Smooth muscle cell of the pulmonary artery (primary cell): ENCODE measurements at places on chromosomes 1 and 21. TPM values are rescaled to one million over a fixed set of nuclear protein-coding genes. Genes with fewer than 3 reads are reported as not detected.

The GJA4 gene
- total RNA-seq: 0.50 and 0.52 TPM in 2 replicates

The TP73 gene
- total RNA-seq: 0.07 TPM in 1 of 2 replicates, not detected in the other

The KCNJ9 gene
- under 0.01 TPM in 1 of 2 replicates, not detected in the other for total RNA-seq

The CBR3 gene
- 4.8 and 5.8 TPM in 2 replicates for total RNA-seq

The MFAP2 gene
- total RNA-seq: 13.0 and 39.9 TPM in 2 replicates

The E2F2 gene
- 0.13 and 0.39 TPM in 2 replicates for total RNA-seq

The RIMS3 gene
- total RNA-seq: 0.86 and 1.8 TPM in 2 replicates

The TYW3 gene
- total RNA-seq: 18.1 and 21.2 TPM in 2 replicates

The BACE2 gene
- total RNA-seq: 120 and 146 TPM in 2 replicates

The SLC2A5 gene
- 3.7 and 25.9 TPM in 2 replicates for total RNA-seq

The GPATCH3 gene
- 7.6 and 8.5 TPM in 2 replicates for total RNA-seq

The KRTAP12-4 gene
- total RNA-seq: not detected in 2 replicates

The SEC22B gene
- 49.9 and 62.6 TPM in 2 replicates for total RNA-seq

The ADAMTS1 gene
- 1,313 and 1,797 TPM in 2 replicates for total RNA-seq

The GCSAML gene
- total RNA-seq: 0.13 TPM in 1 of 2 replicates, not detected in the other

The CR1L gene
- not detected in 2 replicates for total RNA-seq

The ZBTB8A gene
- 6.9 and 7.2 TPM in 2 replicates for total RNA-seq

The AMY1B gene
- not detected in 2 replicates for total RNA-seq

The S100A1 gene
- 0.13 TPM in 1 of 2 replicates, not detected in the other for total RNA-seq

The ARHGAP29 gene
- 50.1 and 56.6 TPM in 2 replicates for total RNA-seq

The OR6K6 gene
- total RNA-seq: not detected in 2 replicates

The MROH7 gene
- 0.39 and 0.73 TPM in 2 replicates for total RNA-seq

The SLAMF8 gene
- total RNA-seq: not detected in 2 replicates

The RGS21 gene
- total RNA-seq: not detected in 2 replicates

The RAB7B gene
- 2.4 and 6.5 TPM in 2 replicates for total RNA-seq

The PIK3C2B gene
- total RNA-seq: 3.8 and 4.7 TPM in 2 replicates

The VTCN1 gene
- total RNA-seq: not detected in 2 replicates

The LCA5L gene
- total RNA-seq: 1.2 and 2.2 TPM in 2 replicates

The TAL1 gene
- total RNA-seq: 0.07 and 0.91 TPM in 2 replicates

The LCE3C gene
- total RNA-seq: not detected in 2 replicates

The BARHL2 gene
- not detected in 2 replicates for total RNA-seq
